Vein endothelial cell (primary cell): ENCODE measurements at places on chromosomes 2 and 18. TPM values are rescaled to one million over a fixed set of nuclear protein-coding genes. Genes with fewer than 3 reads are reported as not detected.

The MC4R gene
- total RNA-seq = not detected in 2 replicates

The POTEJ gene
- 0.19 and 0.65 TPM in 2 replicates for total RNA-seq

The GCKR gene
- total RNA-seq = 0.98 and 3.2 TPM in 2 replicates

The GLI2 gene
- total RNA-seq = under 0.01 and 0.19 TPM in 2 replicates

The PLGLB2 gene
- total RNA-seq = 1.5 and 2.0 TPM in 2 replicates

The CD28 gene
- under 0.01 TPM in 2 replicates for total RNA-seq

The CCDC102B gene
- 3.6 and 5.6 TPM in 2 replicates for total RNA-seq

The HOXD13 gene
- not detected in 2 replicates for total RNA-seq

The ASIC4 gene
- total RNA-seq = not detected in 2 replicates

The RESP18 gene
- not detected in 2 replicates for total RNA-seq

The IL37 gene
- 0.19 TPM in 1 of 2 replicates, not detected in the other for total RNA-seq
